HEK293T (cell line): ENCODE measurements at places on chromosomes 16 and 17.

DNA sequence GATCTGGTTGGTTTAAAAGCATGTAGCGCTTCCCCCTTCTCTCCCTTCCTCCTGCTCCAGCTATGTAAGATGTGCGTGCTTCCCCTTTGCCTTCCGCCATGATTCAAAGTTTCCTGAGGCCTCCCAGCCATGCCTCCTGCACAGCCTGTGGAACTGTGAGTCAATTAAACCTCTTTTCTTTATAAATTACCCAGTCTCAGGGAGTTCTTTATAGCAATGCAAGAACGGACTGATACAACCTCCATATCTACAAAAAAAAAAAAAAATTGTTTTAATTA is 16.6 kb upstream of the PDXDC1 start:
- DNase-seq = no peak

DNA sequence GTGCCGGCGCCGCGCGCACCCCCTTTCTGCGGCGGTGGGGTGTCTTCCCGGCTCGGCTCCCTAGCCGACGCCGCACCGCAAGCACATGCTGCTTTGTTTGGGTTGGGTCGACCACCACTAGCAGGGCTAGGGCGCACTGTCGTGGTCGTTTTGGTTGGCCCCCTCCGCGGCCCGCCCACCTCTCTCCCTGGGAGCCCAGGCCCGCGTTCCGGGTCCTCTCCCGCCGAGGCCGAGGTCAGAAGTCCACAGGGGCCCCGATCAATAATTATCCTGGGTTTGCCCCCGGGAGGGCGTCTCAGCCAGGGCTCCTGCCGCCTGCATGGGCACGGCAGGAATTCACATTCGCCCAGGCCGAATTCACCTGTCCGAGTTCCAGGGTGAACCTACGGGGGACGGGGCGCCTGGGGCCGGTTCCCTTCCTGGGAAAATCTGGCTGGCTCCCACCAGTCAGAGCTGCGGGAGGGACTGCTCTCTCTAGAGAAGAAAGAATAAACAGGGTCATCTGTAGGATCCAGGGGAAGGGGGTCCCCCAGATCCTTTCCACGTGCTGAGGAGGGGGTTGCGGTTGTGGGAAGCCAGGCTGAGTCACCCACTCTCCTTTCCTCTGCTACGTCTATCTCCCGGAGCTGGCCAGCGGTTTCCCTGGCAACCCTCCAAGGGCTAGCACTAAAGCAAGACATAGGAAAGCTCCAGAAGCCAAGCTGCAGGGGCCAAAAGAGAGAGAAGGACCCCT is 584 bp upstream of the STAT5B start:
- DNase-seq = peak; percentile 19

- DNase-seq = no peak
Observed at GRCh38 chr16:73405851-73406250, 357.9 kb upstream of the ZFHX3 start.

DNA sequence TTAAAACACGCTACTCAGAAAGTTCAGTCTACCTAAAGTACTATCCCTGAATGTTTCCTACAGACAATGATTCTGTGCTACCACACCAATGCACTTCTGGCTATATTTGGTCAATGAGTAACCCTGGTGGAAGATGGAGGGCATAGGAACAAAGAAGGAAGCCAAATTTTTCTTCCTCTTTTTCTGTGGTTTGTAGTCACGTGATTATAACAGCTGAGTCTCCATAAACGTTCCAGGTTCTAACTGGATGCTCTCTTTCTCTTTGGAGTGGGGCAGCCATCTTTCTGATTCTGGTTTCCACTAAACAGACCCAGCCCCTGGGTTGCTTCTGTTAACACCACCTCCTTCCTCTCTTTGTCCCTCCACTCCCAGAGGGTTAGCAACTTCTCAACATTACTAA is 274.9 kb downstream of the CDH11 start:
- no peak for DNase-seq

GRCh38 chr16:24308200-24308599 is 52.1 kb downstream of the CACNG3 start:
- no peak for DNase-seq

- DNase-seq = no peak
Observed at GRCh38 chr17:36705283-36705795, 104.0 kb downstream of the MRM1 start.

GRCh38 chr16:88264641-88265285 is 118.0 kb upstream of the ZNF469 start:
- no peak for DNase-seq

DNA sequence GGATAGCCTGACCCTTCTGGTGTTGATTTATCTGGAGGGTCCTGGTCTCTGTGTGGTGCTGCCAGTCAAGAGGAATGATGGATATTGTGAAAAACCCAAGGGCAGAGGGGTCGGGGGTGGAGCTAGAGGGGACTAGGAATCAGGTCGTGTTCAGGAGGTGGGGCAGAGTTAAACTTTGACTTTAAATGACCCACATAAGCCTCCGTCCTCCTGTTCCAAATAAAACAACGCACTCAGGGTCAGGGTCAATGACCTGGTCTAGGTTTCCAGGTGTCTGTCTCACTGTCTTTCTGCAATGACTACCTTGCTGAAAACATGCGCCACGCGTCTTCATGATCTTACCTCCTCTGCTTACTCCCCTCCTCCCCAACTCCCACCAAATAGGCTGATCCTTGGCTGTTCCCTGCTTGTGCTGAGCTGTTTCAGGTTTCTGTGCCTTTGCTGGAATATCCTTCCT is 14.7 kb downstream of the AOC3 start:
- DNase-seq = no peak

DNA sequence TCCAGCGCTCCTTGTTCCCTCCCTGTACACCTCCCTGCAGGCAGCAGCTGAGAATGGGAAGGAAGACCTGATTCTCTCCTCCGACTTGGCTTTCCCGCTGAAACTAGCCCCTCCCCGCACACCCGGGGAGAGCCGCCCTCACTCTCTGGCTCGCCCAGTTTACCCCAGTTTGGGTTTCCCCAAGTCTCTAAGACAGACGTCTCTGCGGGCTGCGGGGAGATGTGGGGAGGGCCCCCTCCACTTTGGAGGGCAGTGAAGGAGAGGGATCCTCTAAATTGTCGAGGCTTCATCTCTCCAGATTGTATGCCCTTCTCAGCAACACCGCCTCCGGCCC is 797 bp downstream of the GRB7 start:
- no peak for DNase-seq

DNA sequence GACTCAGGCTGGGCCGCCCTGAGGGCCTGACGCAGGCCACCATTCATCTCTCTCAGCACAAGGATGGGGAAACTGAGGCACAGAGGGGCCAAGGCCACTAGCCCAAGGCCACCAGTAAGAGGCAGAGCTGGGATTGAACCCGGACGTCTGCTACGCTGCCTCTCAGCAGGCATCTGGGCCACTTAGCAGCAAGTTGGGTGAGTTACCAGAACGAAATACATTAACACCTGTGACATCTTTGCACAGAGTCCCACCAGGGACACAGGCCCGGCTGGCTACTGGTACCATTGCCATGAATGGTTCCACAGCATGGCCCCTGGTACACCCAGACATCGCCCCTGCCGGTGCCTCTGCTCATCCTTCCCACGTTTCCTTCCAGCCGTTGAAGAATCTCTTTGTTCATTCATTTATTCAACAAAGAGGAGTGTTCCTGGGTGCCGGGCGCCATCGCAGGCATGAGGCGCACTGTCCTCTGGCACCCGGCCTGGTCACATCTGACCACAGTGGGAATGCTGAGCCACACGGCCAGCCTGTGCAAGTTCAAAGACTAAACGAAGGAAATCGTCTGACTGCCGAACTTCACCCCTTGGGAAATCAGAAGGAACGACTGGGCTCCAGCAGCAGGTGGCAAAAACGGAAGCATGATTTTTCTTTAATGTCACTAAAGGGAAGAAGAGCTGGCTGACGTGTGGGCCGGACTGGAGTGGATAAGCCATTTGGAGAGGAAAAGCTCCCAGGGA is 7.4 kb upstream of the ZNF469 start:
- no peak for DNase-seq

DNA sequence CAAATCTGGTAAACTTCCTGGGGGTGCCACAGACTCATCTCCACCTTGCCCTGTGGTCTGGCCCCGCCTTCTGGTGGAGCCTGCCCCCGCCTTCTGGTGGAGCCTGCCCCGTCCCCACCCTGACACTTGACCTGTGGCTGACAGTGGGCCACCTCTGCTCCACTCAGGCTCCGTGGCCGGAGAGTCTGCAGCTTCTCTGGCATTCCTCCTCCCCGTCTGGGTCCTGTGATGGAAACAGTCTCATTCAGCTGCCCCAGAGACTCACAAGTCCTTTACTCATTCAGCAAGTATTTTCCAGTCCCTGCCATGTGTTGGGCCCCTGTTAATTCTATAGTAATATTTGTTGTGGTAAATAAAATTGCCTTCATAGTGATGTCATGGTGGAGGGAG is 21.0 kb upstream of the G6PC1 start:
- DNase-seq = no peak

- DNase-seq = no peak
Observed at GRCh38 chr16:68884401-68884800, 41.1 kb downstream of the TANGO6 start.

- DNase-seq = no peak
Observed at GRCh38 chr16:88534638-88535190, 35.5 kb upstream of the ZC3H18 start.

- no peak for DNase-seq
Observed at GRCh38 chr17:75914643-75915267, 10.1 kb upstream of the MRPL38 start.

DNA sequence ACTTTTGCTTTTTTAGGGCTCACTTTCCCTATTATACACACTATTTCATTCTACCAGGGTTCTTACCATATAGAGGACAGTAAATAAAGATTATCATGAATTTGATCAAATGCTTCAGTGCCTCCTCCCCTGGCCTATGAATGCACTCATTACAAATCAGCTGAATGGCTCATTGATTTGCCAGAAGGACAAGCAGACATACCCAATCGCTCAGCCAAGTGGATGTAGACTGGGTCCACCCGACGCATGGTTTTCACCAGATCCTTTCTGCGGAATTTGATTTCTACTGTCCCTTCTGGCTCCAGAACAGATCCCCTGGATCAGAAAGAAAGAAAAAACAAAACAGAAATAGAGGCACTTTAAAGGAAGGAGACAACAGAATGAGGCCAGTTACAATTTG is 162.6 kb downstream of the AATF start:
- DNase-seq = no peak

GRCh38 chr17:27445971-27446370 is 10.3 kb upstream of the KSR1 start:
- no peak for DNase-seq

DNA sequence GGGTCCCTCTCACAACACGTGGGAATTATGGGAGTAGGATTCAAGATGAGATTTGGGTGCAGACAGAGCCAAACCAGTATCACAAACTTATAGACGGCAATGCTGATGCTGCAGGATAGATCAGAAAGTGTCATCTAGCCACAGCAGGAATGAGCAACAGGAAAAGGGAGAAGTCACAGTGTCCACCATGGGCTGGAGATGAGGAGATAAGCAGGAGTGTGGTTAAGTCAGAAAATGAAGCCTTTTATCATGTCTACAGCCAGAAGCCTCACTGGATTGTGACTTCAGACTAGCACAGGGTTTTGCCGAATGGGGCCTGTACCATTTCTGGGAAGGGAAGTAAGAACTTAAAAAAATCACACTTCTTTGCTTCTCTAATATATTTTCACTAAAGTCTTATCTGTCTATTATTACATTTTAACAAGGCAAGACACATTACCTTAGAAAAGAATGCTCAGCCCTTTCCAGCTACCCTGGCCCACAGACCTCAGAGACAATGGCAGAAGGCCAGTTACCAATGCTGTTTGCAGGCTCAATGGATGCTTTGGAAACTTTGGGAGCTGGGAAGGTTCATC is 490.2 kb upstream of the SALL1 start:
- DNase-seq = no peak

- no peak for DNase-seq
Observed at GRCh38 chr16:53094013-53094630, 39.3 kb downstream of the CHD9 start.

DNA sequence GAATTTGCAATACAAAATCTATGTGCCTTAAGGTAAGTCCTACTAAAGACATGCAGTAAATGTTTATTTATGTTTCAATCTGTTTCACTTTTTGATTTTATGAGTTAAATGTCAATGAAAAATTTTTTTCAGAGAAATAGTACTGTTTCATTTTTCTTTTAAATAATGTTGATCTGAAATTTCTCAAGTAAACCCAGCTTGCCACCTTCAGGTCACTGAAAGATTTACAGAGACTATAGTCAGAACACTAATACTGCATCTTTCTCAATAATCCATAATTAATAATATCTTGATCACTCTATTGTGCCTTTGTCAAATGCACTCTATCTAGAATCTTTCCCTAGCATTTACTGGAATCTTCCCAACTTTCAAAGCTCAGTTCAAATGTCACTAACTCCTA is 6.5 kb upstream of the DHX40 start:
- no peak for DNase-seq

- no peak for DNase-seq
Observed at GRCh38 chr17:61410141-61411010, 10.7 kb downstream of the TBX2 start.

DNA sequence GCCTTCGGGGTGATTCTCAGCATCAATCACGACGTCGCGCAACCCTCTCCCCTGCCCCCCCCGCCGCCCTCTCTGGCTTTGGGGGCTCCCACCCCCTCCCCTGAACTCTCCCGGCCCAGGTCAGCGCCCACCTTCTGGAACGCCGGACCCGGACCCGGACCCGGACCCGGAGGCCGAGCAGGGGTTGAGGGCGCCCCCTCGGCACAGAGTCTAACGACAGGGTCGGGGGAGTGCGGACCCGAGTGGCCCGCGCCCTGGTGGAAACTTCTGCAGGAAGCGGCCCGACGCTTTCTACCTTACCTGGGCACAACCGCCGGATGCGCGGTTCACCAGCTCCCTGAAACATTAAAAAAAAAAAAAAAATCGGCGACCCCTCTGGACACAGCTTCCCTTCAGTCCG is 16.2 kb downstream of the SALL1 start:
- DNase-seq = no peak

- no peak for DNase-seq
Observed at GRCh38 chr17:804541-805435, 22.6 kb downstream of the MRM3 start.

- peak; percentile 92 for DNase-seq
Observed at GRCh38 chr17:44774271-44775135, 15.7 kb downstream of the ADAM11 start.

- no peak for DNase-seq
Observed at GRCh38 chr16:57262841-57263540, 17.9 kb downstream of the ARL2BP start.
